ENCODE measurements at places on chromosomes 1 and 21.

- no peak for DNase-seq
These were observed 221.1 kb downstream of the NPHP4 start for GRCh38 chr1:5770981-5771765.

GRCh38 chr1:195185736-195186135 lies 1422.5 kb downstream of the KCNT2 start:
- no peak for DNase-seq

GRCh38 chr1:153113416-153113815 lies at the start of gene SPRR2F:
Gene SPRR2F (minus strand): TSS chr1:153113516. CDS start chr1:153112733, 783 bp downstream.
- DNase-seq = no peak

DNA sequence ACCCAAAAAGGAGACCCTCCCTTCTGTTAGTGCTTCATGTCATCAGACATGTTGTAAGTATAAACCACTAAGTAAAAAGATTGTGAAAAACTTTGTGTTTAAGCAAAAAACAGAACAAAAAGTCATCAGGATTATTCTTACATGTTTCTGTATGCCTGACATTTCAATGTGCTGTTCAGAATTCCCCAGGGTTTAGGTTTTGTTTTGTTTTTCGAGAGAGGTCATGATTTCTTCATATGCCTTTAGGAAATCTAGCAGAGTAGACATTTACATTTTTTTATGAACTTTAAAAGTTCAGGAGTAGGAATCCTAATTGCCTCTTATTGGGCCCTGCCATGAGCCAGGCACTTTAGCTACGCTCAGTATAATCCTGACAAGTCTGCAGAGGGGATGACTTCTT lies 85.3 kb downstream of the VPS13D start:
- no peak for DNase-seq

- DNase-seq = no peak
These were observed at the start of gene OLIG2 for GRCh38 chr21:33025489-33026442. Gene OLIG2 (plus strand): TSS chr21:33025935. CDS start chr21:33026863, 928 bp downstream.

Data from activated CD4-positive, alpha-beta T cell treated with anti-CD3 and anti-CD28 coated beads for 1 hour (primary cell).